ENCODE measurements at places on chromosomes 6 and 20. TPM values are rescaled to one million over a fixed set of nuclear protein-coding genes. Genes with fewer than 3 reads are reported as not detected.

The CAGE1 gene
- total RNA-seq = 0.11 TPM

The CALHM6 gene
- total RNA-seq = not detected

The DAAM2 gene
- 0.04 TPM for total RNA-seq

The ZNF335 gene
- 16.0 TPM for total RNA-seq

The DDX43 gene
- total RNA-seq = 0.20 TPM
